Esophagus squamous epithelium (tissue), 5 donors: ENCODE measurements at places on chromosomes 3 and 15.

DNA sequence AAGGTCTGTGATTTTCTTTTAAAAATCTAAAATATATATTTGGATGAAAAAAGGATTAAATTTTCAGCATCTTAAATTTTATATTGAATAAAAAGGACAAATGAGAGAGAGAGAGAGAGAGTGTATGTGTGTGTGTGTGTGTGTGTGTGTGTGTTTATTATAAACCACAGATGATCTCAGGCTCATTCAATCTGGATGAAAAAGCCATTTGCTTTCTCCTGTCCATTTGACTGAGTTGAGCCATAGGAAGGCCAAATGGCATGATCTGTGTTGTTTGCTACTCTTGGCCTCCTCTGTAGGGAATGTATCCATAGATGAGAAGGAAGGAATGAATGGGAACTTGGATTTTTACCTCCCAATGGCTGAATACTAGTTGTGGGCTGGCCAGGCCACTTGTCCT lies 92.5 kb upstream of the MEX3B start:
- no peak for DNase-seq

DNA sequence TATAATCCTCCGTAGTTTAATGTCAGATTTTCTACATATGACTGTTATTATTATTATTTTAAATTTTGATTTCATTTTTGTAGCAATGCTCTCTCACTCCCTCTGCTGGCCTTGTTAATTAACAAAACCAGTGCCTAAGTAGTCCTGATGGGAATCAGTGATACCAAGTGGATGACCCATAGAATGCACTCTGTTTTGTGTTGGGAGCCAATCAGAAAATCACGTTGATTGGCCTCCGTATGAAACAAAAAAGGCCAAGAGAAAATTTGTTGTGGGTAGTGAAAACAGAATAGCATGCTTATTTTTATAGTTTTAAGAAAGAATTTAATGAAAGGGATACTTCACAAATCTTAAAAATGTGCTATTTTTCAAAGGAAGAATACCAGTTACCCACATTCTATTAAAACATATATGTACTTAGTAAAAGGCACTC lies 34.4 kb upstream of the MEIS2 start:
- no peak for DNase-seq

DNA sequence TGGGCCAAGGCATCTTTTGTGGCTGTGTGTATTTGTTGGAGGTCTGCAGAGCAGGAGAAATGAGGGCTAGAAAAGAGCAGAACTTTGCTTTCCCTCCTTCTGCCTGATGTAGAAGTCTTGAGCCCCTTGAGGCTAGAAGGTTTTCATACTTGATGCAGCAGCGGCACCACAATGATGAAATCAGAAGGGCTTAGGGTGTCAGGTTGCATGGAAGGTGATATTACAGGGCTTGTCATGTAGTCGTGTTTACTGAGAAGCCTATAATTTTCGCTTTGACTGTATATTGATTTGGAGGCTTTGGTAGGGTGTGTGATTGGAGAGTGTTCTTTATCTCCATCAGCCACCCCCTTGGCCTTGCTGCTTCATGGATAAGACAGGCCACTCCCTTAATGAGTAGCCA lies 339.8 kb downstream of the THSD4 start:
- no peak for DNase-seq

DNA sequence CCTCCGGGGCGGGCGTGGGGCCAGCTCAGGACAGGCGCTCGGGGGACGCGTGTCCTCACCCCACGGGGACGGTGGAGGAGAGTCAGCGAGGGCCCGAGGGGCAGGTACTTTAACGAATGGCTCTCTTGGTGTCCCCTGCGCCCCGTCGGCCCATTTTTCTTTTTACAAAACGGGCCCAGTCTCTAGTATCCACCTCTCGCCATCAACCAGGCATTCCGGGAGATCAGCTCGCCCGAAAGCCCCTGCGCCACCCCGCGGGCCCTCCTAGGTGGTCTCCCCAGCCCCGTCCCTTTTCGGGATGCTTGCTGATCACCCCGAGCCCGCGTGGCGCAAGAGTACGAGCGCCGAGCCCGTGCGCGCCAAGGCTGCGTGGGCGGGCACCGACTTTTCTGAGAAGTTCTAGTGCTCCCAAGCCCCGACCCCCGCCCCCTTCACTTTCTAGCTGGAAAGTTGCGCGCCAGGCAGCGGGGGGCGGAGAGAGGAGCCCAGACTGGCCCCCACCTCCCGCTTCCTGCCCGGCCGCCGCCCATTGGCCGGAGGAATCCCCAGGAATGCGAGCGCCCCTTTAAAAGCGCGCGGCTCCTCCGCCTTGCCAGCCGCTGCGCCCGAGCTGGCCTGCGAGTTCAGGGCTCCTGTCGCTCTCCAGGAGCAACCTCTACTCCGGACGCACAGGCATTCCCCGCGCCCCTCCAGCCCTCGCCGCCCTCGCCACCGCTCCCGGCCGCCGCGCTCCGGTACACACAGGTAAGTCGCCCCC lies at the start of gene THBS1:
Gene THBS1 (plus strand): TSS at position 595 of the 757 bp plus-strand sequence. CDS start 779 bp downstream, outside the sequence.
- peak; percentile 19 for DNase-seq

DNA sequence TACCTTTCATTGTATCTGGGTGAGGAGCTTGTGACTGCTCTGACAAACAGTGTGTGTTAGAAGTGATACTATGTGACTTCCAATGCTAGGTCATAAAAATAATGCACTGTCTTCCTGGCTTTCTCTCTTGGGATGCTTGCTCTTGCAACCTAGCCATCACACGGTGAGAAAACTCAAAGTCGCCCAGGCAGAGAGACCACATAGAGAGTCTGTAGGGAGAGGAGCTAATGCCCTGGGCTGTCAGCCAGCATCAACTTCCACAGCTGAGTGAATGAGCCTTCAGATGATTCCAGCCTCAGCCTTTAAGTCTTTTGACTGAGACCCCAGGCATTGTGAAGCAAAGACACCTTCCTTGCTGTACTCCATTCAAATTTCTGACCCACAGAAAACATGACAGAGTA lies 220.6 kb upstream of the SGO1 start:
- DNase-seq = no peak

DNA sequence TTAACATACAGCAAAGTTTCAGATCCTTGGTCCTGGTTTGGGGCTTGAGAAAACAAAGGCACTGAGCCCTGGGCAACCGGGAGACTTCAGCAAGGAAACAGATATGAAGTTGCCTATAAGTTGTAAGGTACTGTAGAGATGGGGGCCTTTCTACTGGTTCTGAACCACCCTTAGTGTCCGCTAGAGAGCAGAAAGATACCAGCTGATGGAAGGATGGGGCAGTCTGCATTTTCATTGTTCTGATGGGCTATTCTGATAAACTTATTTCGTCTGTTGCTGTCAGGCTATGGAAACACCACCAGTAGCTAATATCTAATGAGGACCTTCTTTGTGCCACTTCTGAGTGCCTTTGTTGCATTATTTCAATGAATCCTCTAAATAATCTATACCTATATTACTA lies 38.7 kb downstream of the FGD5 start:
- no peak for DNase-seq

DNA sequence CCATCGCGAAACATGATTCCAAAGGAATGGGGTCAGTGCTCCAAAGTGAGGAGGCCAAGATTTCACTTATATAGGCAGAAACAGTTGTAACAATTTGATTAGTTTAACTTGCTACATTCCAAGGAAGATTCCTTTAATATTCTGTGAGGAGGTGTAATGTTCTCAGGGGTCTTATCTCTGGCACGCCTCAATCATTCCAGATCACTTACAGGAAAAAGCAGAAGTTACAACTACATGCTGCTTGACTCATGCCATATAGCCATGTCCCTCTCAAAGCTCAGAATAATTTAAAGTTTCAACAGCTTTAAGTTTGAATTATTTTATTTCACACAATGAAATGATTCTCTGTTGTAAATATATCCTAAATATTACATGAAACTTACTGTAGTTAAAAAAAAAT lies 3.5 kb upstream of the FYTTD1 start:
- DNase-seq = no peak

GRCh38 chr3:18847583-18848197 lies 300.6 kb upstream of the KCNH8 start:
- no peak for DNase-seq

DNA sequence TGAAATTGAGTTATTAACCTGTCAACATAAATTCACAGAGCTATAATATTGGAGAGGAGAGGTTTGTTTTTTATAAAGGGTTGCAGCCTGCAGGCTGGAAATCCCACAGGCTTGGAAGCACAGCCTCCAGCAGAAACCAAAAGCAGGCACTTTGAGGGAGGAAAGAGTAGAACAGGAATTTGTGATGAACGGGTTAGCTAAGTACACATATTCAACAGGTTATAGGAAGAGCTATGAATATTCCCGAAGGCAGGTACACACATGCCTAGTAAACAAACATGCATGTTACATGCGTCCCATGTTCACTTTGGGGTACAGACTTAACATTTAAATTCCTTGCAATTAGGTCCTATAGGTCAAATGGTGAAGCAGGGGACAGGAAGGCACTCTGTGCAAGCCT lies 25.9 kb upstream of the LIPC start:
- no peak for DNase-seq

- no peak for DNase-seq
These were observed 461.4 kb downstream of the DIPK2A start for GRCh38 chr3:144433006-144433405.

- no peak for DNase-seq
These were observed 877.2 kb downstream of the CADM2 start for GRCh38 chr3:85835857-85836440.

- no peak for DNase-seq
These were observed 56.8 kb upstream of the TGFBR2 start for GRCh38 chr3:30549600-30549999.

- no peak for DNase-seq
These were observed 48.0 kb upstream of the FBN1 start for GRCh38 chr15:48693484-48693883.

GRCh38 chr15:27826902-27827714 lies 272.0 kb downstream of the OCA2 start:
- DNase-seq = no peak

DNA sequence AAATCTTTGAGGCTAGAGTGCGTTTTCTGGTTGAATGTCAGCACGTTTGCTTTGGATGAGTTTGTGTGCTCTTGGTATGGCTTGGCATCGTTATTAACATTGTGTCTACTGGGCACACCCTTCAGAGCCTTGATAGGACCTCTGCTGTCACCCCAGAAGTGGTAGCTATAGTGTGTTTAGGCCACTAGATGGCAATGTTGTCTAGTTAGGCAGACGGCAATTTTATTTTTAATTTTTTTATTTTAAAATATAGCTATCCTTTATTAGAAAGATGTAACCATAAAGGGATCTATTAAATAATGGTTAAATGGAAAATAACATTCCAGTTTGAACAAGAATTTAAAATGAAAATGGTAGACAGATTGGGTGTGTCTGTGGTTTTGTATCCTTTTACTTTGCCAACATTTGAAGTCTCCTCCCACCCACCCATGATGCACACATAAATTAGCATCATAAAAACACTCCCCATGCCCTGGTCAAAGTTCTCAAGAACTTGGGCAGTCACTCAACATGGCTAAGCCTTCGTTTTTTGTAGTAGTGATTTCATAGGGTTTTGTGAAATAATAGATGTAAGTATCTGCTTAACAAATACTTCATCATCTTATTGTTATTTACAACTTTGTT lies 200.7 kb downstream of the KCNH8 start:
- no peak for DNase-seq

DNA sequence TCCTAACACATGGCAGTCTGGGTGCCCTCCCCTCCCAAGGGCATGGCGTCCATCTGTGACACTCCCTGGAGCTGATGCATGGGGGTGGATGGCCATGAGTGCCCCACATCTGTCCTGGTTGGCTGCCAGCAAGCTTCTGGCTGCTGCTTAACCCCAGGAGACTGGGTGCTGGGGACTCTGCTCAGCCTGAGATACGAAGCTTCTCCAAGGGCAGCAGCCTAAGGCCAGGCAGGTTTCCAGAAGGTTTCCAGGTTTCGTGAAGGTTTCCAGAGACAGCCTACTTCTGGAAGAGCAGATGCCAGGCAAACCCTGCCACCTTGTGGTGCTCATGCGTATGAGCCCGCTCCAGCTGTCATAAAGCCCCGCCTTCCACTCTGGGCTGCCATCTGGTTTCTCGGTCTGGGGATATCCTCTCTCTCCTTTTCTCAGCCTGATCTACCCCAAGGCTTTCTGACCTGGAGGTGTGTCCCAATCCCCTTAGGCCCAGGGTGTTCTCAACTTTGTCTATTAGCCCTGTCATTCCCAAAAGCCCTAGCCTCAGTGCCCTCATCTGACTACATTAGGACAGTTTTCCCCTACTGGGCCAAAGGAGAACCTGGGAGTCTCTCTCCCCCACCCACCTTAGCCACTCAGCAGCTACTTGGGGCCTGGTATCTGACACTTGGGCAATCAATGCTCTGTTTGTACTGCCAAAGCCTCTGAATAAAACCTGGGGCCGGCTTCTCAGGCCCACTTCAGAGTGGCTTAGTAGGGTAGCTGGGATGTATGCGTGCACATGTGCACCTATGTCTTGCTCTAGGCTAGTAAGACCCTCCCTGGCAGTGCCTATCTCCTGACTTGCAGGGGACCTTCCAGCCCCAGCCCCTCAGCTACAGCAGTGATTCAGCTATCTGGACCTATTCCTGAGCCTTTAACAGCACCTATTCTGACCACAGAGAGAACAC lies 12.0 kb downstream of the MRPL46 start:
- no peak for DNase-seq

GRCh38 chr3:15391007-15391406 lies 36.3 kb downstream of the METTL6 start:
- no peak for DNase-seq

GRCh38 chr3:127090218-127091160 lies 102.4 kb upstream of the PRR23E start:
- no peak for DNase-seq

GRCh38 chr3:55160241-55160983 lies 232.6 kb upstream of the LRTM1 start:
- DNase-seq = no peak

DNA sequence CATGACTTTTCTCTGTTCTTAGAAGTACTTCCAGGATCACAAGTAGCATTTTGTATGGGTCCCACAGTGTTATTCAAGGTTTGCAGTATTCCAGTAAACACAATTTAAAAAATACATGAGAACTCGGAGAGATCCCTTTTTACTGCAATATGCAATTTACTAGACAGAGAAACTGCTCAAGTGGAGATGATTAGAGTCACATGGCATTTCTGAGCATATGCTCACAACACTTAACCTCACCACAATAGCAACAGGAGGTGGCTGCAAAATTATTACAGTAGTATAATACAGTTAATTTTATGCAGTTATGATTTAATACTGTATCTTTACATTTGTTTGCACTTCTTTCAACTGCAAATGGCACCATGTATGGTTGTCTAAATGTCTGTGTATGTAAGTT lies 87.5 kb downstream of the PIK3CB start:
- no peak for DNase-seq

DNA sequence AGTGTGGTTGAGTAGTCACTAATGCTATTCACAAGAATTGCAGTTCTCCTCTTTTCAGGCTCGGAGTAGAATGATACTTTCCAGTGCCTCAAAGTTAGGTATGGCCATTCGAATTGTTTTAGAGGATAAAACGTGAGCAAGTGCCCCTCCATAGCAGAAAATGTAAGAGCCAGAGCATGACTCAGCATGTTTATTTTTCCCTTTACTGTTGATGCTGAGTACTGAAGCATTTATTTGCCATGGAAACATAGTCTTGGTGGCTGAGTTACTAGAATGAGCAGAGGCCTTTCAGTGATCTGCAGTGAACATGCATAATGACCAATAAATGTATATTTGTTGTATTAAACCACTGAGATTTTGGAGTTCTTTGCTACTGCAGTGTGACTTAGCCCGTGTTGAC lies 540.6 kb downstream of the NLGN1 start:
- no peak for DNase-seq

GRCh38 chr3:42546691-42547213 lies 35.0 kb downstream of the SEC22C start:
- DNase-seq = no peak
